ENCODE measurements at places on chromosomes 7 and 10.

DNA sequence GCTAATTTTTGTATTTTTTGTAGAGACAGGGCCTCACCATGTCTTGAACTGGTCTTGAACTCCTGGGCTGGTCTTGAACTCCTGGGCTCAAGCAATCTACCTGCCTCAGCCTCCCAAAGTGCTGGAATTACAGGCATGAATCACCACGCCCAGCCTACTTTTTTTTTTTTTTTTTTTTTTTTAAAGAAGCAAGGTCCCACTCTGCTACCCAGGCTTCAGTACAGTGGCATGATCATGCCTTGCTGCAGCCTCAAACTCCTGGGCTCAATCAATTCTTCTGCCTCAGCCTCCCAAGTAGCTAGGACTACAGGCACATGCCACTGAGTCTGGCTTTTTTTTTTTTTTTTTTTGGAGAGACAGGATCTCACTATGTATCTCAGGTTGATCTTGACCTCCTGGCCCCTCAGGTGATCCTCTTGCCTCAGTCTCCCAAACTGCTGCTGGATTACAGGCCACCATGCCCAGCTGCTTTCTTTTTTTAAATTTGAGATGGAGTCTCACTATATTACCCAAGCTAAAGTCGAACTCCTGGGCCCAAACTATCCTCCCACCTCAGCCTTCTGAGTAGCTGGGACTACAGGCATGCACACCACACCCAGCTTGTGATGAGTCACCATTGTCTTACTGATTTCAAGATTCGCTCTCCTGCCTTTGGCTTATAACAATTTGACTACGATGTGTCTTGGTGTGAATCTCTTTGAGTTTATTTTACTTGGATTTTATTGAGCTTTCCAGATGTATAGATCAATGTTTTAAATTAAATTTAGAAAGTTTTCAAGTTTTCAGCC, 9.0 kb downstream of the RPEL1 start:
- no peak for DNase-seq

DNA sequence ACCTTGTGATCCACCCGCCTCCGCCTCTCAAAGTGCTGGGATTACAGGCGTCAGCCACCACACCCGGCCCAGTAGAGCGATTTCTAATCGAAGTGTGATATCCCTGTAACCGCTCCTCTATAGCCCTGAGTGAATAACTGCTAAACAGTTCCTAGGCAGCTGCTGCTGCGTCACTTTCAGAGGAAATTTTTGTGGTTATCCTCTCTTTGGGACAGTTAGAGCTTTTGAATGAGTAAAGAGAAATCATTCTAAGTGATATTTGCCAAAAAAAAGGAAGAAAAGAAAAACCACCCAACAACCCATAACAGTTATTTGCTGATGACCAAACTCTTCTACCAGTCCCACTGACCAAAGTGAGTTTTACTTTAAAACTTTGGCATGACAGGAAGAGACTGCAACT, 59.9 kb downstream of the MKX start:
- no peak for DNase-seq

GRCh38 chr7:94061326-94061725, 57.2 kb upstream of the BET1 start:
- DNase-seq = no peak

DNA sequence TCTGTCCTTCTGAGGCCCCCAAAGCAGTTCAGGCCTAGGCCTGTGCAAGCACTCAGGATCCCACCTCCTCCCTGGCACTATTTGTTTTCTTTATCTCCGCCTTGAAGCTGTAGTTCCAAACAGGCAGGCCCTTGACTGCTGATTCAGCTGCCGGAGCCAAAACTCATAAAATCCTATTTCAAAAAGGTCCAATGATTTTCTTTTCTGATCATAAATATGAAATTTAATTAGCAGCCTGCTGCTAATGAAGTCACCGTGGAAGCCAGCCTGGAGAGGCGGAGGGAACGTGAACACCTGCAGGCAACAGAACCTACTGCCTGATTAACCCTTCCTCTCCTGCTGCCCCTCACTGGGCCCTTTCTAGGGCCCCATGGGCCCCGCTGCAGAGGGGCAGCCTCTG, 60.1 kb downstream of the CARD11 start:
- DNase-seq = peak; percentile 44

- DNase-seq = no peak
These were observed 6.3 kb downstream of the TSPAN13 start for GRCh38 chr7:16759840-16760239.

- no peak for DNase-seq
These were observed 147.1 kb downstream of the NEURL1 start for GRCh38 chr10:103640436-103641181.

DNA sequence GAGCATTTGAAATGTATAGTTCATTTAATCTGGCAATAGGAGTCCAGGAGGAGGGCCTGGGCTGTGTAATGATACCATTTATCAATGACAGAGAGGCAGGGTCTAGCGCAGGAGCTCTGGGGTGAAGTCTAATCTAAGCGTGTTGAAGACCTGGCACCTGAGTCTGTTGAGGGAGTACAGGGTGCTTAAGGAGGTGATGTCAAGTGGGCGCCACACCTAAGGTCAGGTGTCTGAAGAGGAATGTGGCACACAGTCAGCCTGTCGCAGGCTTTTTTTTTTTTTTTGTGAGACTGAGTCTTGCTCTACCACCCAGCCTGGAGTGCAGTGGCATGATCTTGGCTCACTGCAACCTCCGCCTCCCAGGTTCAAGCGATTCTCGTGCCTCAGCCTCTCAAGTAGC, 2.3 kb downstream of the LLCFC1 start:
- DNase-seq = no peak

GRCh38 chr10:48498940-48499510, 105.8 kb downstream of the ARHGAP22 start:
- no peak for DNase-seq

DNA sequence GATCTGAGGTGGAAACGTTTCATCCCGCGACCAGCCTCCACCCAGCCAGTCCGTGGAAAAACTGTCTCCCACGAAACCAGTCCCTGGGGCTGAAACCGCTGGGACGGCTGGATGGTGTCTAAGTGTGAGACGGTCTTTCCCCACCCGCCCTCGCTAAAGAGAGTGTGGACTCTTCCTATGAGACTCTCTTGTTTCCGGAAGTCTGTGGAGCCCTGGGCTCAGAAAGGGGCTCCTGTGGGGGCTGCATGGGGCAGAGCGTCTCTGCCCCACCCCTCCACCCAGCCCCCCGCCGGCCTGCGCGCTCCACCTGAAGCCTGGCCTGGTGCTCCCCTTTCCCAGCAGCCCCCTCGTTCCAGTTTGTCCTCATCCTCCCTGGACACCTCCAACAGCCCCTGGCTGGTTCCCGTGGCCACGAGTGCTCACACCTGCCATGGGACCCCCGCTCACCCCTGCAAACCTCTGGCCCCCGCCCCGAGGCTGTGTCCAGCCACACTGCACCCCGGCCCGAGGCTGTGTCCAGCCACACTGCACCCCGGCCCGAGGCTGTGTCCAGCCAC, 28.7 kb downstream of the CFAP46 start:
- no peak for DNase-seq

DNA sequence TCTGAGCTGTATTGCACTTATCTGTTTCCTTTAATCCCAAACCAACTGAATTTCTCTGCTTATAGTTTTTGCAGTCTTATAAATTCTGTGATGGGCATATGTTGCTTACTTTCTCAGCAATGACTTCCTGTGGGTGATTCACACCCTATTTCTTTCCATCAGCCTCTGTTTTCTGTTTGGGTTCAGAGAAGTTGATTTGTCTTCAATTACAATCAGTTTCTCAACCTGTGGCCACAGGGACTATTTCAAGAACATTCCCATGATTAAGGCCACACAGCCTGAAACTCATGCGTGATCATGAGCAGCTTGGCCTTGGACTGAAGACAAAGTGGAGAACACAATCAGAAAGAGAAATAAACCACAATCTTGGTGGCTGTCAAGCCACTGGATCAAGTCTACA, 1174.6 kb upstream of the C7orf33 start:
- no peak for DNase-seq

DNA sequence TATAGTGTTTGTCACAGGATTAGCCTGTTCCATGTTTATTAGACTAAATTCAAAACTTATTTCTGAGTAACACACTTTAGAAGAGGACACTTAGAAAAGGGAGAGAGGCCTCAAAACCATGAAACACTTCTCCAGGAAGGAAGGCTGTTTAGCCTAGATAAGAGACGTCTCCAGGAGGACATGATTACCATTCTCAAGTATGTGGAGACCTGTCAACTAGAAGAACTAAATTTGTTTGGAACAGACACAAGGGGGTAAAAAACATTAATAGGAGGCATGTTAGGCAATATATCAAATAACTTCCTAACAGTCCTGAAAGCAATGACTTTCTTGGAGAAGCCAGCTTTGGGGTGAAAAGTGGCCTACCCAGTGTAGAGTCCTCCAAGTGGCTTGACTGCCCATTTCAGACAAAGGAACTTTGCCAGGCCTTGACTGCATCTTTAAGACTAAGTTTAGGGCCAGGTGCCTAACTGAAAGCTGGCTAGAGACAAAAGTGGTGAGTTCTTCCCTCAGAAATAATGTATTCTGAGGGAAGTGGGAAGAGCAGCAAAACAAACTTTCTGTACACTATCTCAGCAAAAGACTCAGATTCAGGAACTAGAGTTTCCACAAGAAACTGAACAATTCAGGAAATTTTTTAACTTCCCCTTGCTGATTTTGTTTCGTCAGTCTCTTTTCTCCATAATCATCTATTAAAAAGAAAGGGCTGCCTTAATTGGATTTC, 11.8 kb downstream of the NCOA4 start:
- DNase-seq = no peak

GRCh38 chr7:33831389-33832141, 73.8 kb upstream of the BMPER start:
- DNase-seq = no peak

- no peak for DNase-seq
These were observed 104.7 kb downstream of the SFMBT2 start for GRCh38 chr10:7306147-7306546.

- no peak for DNase-seq
These were observed 42.8 kb upstream of the GRB10 start for GRCh38 chr7:50825465-50825864.

- no peak for DNase-seq
These were observed 53.8 kb downstream of the PARP12 start for GRCh38 chr7:140008755-140009610.

GRCh38 chr10:9294865-9295264, 1240.4 kb downstream of the GATA3 start:
- no peak for DNase-seq

DNA sequence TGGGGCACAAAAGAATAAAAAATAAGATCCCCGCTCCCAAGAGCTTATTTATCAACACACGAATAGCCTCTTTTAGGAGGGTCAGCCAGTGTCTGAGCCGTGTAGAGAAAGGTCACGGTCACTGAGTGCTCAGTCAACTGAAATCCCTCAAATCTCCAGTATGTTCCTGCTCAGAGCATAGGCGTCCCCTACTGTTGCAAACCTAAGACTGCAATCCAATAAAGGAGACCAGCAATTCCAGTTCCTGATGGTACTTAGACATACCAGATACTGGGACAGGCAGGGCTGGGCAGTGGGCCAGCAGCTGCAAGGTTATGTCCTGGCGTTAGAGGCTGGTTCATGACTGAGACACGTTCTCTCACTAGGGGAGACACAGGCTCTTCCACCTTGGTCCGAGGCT, 93.6 kb downstream of the CACNB2 start:
- DNase-seq = no peak

GRCh38 chr10:65940816-65941662, 984.8 kb upstream of the LRRTM3 start:
- DNase-seq = no peak

DNA sequence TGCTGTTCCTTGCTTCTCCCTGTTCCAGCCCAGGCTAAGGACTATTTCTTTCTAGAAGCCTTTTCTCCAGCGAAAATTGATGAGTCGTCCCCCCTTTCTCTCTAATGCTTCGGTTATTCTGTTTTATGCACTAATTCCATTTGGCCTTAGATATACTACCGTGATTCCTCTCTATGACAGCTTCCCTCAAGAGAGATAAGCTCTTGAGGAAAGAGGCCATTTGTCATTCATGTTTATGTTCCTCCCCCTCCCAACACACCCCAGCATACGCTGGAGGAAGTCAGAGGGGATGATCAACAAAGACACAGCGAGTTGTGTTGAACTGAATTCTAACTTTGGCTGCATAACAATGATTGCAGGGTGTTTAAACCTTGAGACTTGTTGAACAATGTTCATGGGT, 198.8 kb downstream of the BMPER start:
- DNase-seq = no peak

- DNase-seq = no peak
These were observed 23.0 kb upstream of the KLF6 start for GRCh38 chr10:3807928-3808496.

All from NCI-H2171 (cell line).